ENCODE measurements at places on chromosomes 13 and 19.

DNA sequence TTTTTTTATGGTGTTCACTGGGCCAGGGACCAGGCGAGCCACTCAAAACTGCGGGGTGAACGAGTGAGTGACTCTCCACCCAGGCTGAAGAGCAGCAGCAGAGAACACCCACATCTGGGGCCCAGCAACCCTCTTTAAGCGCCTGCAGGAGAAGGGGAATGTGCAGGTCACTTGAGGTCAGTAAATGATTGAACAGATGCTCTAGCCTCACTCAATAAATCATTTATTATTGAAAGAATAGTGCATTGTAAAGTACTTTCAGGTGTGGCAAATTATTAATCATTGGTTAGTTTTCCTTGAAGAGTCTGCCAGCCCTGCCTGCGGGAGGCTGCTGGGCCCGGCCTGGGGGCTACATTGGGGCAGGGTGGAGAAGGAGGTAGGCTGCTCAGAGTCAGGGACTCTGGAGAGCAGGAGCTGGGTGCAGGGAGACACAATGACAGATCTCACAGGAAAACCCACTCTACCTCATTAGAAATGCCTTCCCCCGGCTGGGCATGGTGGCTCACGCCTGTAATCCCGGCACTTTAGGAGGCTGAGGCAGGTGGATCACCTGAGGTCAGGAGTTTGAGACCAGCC lies 42.5 kb downstream of the ABCC4 start:
- no peak for DNase-seq

DNA sequence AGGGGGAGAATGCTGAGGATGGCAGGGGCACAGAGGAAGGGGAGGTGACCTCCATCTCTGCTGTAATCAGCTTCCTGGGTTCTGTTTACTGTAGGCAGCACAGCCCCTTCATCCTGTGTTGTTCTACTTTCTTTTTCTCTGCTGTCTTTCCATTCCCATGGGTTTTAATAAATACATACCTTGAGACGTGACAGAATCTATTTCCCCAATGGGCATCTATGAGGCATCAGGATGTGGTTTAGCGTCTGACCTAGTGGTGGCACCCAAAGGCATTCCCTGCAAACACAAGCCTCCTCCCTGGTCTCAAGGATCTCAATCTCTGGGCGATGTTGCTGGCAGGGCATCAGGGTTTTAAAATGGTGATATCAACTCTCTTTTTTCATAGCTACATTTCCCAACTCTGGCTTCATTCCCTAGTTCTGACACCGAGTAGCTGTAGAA lies 60.8 kb downstream of the ALOX5AP start:
- DNase-seq, result peak; percentile 30

DNA sequence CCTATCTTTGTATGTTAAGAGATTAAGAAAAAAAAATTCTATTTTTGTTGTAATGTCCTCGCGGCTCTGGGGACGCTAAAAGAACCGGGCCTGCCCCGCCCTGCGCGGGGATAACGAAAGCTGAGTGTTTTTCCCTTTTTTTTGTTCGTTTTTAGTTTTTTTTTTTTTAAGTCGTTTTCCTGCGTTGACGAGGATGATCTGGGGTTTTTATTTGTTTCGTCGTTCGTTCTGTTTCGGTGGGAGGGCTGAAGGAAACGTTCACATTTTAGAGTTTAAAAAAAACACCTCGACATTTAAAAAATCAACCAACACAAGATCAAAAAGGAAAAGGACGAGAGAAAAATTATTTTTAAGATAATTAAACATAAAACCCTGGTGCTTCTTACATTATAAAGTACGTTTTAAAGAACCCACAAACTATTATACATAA lies 5.6 kb downstream of the LYL1 start:
- DNase-seq, result no peak

- peak; percentile 17 for DNase-seq
These were observed 213.3 kb upstream of the MIR17HG start for GRCh38 chr13:91133941-91134802.

GRCh38 chr19:29873801-29874575 lies 62.2 kb downstream of the CCNE1 start:
- DNase-seq, result no peak

GRCh38 chr19:52170863-52171320 lies 529 bp downstream of the ZNF836 start:
- DNase-seq, result peak; percentile 19

DNA sequence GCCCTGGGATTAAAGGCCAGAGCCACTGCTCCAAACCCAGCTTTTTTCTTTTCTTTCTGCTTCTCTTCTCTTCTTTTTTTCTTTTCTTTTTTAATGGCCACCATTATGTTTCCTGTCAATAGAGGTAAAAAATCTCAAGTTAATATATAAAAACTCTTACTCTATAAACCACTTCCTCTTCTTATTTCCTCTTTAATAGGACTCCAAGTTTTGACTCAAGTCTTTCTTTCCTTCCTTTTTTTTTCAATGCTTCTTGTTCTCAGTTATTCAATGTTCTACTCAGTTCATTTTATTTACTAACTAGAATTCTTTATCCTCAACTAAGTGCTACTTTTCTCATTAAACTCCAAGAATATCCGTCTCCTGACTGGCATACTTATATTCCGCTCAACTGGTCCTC lies 27.1 kb upstream of the MYCBP2 start:
- DNase-seq, result peak; percentile 34

- no peak for DNase-seq
These were observed 624.4 kb upstream of the KLHL1 start for GRCh38 chr13:70732611-70733010.

DNA sequence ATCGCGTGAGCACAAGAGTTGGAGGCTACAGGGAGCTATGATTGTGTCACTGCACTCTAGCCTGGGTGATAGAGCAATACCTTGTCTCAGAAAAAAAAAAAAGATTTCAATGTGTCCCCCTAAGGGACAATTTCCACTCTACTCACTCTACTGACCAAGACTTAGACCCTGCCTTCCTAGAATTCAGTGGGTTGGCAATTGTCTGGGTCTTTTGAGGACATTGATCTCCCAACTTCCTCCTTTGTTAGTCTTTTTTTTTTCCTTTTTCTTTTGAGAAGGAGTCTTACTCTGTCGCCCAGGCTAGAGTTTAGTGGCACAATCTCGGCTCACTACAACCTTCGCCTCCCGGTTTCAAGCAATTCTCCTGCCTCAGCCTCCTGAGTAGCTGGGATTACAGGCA lies 2.2 kb downstream of the SPTBN4 start:
- no peak for DNase-seq

GRCh38 chr19:7674010-7675005 lies 2.6 kb upstream of the MCEMP1 start:
- peak; percentile 82 for DNase-seq

DNA sequence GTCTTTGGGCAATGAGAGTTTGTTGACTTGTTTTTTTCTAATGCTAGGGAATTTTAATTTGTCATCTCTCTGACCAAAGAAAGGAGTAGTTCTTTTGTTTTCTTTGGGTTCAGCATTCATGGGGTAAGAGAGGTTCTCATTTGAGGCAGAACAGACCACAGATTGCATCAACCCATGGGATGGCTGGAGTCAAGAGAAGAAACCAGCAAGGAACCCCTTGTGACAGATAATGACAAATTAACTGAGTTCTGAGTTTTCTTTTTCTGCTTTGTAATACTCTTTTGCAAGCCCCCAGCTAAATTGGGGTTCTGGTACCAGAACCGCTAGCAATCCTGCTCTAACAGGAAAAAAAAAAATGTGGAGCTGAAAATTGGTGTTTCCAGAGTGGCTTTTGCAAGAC lies 864.1 kb downstream of the DIAPH3 start:
- no peak for DNase-seq

- no peak for DNase-seq
These were observed 385.8 kb downstream of the KCNRG start for GRCh38 chr13:50401049-50401505.

GRCh38 chr13:64029343-64030093 lies 2613.9 kb upstream of the PCDH20 start:
- no peak for DNase-seq

- DNase-seq, result no peak
These were observed 4.0 kb upstream of the PRAM1 start for GRCh38 chr19:8506402-8506957.

DNA sequence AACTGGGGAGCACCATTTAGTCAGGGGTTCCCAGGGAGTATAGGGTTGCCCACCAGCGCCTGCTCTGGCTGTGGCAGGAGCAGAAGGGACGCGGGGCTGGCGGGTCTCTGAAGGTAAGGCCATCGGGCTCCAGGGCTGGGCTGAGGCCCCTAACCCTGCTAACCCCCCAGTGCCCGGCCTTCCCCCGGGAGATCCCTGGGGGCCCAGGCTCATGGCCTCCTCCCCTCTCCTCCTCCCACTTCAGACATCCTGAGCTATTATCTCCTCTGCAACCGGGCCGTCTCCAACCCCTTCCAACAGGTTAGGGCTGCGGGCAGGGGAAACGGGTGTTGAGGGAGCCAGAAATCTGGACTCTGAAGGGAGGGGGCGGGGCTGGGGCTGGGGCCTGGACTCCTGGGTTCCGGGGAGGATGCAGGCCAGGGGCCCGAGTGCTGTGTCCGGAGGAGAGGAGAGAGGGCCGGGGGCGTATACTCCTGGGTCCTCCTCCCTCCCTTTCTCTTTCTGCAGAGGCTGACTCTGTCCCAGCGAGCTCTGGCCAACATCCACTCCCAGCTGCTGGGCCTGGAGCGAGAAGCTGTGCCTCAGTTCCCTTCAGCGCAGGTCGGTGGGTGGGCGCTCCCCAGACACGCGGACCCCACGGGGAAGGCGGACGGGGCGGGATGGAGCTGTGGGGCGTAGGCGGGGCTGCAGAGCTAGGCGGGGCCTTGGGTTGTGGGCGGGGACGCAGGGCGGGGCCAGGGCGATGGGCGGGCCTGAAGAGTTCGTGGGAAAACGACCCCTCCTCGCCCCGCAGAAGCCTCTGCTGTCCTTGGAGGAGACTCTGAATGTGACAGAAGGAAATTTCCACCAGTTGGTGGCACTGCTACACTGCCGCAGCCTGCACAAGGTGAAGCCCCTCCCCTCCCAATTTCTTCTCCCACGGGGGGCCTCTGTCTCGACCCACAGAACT lies 15.3 kb downstream of the TTYH1 start:
- peak; percentile 67 for DNase-seq

GRCh38 chr19:2282062-2282861 lies at the start of gene PEAK3:
Gene PEAK3 (minus strand): TSS chr19:2282175. CDS start chr19:2280931, 1,244 bp downstream.
- no peak for DNase-seq

DNA sequence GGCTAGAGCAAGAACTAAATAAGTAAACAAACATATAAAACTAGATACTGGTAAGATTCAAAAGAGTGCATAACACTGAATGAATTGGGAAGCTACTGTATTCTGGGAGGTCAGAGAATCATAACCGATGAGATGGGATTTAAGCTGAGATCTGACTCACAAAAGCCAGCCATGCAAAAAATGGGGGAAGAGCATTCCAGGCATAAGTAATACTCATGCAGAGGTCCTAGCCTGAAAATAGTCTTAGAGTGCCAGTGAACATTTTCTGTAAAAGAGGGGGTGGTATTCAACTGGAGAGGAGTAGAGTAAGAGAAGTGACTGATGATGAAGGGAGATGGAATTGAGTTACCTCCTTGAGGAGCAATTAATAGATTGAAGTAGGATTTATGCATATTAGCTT lies 872.0 kb upstream of the GPC6 start:
- no peak for DNase-seq

GRCh38 chr19:55087542-55087901 lies 11.9 kb downstream of the EPS8L1 start:
- no peak for DNase-seq
